Renal cortex interstitium (tissue), 15 donors: ENCODE measurements at places on chromosomes 2 and 18. TPM values are rescaled to one million over a fixed set of nuclear protein-coding genes. Genes with fewer than 3 reads are reported as not detected.

The VWA3B gene
- polyA plus RNA-seq: 0.47 TPM

- no peak for DNase-seq
Observed at GRCh38 chr2:152718909-152719645, 657 bp downstream of the ARL6IP6 start.

- no peak for DNase-seq
Observed at GRCh38 chr2:68032702-68033101, 30.1 kb downstream of the C1D start.

- no peak for DNase-seq
Observed at GRCh38 chr18:6009756-6010155, 114.4 kb upstream of the TMEM200C start.

DNA sequence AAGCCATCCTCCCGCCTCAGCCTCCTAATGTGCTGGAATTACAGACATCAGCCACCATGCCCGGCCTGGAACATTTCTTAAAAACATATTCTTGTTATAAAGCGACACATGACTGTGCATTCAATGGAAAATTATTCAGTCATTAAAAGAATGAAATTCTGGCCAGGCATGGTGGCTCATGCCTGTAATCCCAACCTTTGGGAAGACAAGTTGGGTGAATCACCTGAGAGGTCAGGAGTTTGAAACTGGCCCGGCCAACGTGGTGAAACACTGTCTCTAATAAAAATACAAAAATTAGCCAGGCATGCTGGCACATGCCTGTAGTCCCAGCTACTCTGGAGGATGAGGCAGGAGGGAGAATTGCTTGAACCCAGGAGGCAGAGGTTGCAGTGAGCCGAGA lies 21.6 kb upstream of the RPRD1A start:
- no peak for DNase-seq
